ENCODE measurements at places on chromosomes 7 and 10. TPM values are rescaled to one million over a fixed set of nuclear protein-coding genes. Genes with fewer than 3 reads are reported as not detected.

The UBN2 gene
- total RNA-seq, result 3.7 TPM

The ZNF425 gene
- not detected for total RNA-seq

DNA sequence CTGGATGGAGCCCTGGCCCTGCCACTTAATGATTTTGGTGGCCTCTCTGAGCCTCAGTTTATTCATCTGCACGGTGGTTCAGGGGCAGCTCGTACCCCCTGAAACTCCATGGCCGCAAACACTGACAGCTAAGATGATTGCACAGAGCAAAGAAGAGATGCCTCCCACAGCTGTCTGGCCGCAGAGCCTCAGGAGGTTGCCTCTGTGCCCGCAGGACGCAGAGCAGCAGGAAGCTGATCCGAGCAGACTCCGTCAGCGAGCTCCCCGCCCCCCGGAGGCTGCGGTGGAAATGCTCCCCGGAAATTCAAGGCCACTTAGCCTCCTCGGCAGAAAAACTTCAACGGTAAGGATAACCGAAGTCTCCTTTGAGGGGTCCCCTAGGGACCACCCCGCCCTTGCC, 30.2 kb upstream of the C10orf53 start:
- no peaks in the 10 kb centered on the region for H3K36me3 ChIP-seq
- H3K27ac ChIP-seq, result no peak overlapping the region
- H3K4me1 ChIP-seq, result no peaks in the 10 kb centered on the region

The HECTD2 gene
- total RNA-seq, result 25.4 TPM

DNA sequence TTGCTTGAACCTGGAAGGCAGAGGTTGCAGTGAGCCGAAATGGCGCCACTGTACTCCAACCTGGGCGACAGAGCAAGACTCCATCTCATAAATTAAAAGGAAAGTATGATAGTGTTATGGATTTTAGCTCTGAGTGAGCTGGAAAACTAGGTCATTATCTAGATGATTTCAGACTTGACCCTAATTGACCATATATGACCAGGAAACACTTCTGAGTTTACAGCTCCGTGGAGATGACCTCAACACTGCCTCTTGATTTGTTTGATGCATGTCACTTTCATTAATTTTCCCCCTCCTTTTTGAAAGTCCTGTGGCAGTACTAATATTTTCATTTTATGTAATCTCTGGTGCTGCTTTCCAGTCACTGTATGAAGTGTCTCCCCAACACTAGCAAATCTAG, 7.8 kb upstream of the SEC61A2 start:
- H3K27ac ChIP-seq, result no peak overlapping the region
- H3K36me3 ChIP-seq, result peaks cover 30% of the 10 kb centered on the region
- H3K27me3 ChIP-seq, result no peaks in the 10 kb centered on the region

- H3K27ac ChIP-seq, result no peak overlapping the region
- DNase-seq, result no peak
- no peaks in the 10 kb centered on the region for H3K27me3 ChIP-seq
- H3K4me1 ChIP-seq, result no peaks in the 10 kb centered on the region
Measured at GRCh38 chr7:27910326-27910725, 170.4 kb downstream of the TAX1BP1 start.

DNA sequence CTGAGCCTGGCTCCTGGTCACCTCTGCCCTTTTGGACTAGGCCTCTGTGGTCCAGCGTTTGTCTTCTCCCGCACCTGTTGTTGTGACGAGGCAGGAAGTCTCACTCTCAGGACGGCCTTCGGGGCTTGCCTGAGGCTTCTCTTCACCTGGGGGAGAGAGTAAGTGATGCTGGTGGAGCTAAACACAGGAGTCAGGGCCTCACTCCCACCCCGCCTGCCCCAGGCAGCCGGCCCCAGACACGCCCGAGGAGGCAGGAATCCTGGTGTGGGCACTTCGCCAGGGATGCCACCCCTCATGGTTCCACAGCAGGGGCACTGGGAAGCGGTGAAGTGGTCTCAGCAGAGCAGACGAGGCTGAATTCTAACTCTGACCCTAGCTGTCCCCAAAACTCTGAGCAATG, 42.4 kb downstream of the IL2RA start:
- H3K27ac ChIP-seq, result no peak overlapping the region
- H3K4me1 ChIP-seq, result no peaks in the 10 kb centered on the region
- no peaks in the 10 kb centered on the region for H3K27me3 ChIP-seq
- H3K36me3 ChIP-seq, result no peaks in the 10 kb centered on the region
- no peak overlapping the region for H3K4me3 ChIP-seq
- DNase-seq, result no peak

The GRID2IP gene
- total RNA-seq, result not detected

DNA sequence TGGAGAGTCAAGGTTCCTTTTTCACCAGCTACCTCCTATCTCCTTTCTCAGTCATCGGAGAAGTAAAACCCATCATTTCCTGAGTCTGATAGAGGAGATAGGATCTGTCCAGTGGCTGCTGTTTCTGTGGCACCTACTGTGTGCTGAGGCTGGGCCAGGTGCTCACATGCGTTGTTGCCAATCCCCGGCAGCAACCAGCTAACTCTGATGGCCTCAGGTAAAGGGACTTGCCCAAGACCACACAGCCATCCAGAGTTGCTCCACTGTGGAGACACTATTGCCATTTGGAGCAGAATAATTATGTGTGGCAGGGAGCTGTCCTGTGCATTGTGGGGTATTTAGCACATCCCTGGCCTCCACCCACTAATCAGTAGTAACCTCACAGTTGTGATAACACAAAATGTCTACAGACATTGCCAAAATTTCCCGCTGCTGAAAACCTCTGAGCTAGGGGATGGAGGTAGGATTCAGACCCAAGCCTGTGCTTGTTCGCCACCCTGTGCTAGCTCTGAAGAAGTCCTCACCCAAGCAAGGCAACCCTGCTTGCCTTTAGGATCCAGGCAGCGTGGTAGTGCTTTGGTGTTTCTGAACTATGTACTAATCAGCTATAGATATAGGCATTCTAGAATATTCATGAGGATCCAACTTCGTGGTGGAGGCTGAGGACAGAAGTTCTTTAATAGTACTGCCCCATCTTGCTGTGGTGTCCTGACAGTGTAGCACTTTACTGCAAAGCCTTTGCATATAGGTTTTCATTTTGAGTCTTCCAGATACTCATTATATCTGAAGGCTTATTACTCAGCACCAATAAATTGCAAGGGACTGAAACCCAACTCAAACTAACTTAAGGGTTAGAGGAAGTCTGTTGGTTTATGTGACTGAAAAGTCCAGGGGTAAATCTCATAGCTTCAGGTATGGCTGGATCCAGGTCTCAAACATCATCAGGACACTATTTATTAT, 164.6 kb downstream of the GRK5 start:
- H3K36me3 ChIP-seq, result no peaks in the 10 kb centered on the region
- peak overlapping the region; percentile 81 for H3K27ac ChIP-seq
- H3K4me3 ChIP-seq, result no peak overlapping the region

GRCh38 chr10:119849031-119849789, 23.4 kb downstream of the MCMBP start:
- no peak overlapping the region for H3K4me3 ChIP-seq
- H3K27ac ChIP-seq, result no peak overlapping the region
- DNase-seq, result no peak

- H3K27me3 ChIP-seq, result no peaks in the 10 kb centered on the region
- no peak overlapping the region for H3K27ac ChIP-seq
- no peaks in the 10 kb centered on the region for H3K4me1 ChIP-seq
- no peak for DNase-seq
- no peak overlapping the region for H3K4me3 ChIP-seq
- H3K36me3 ChIP-seq, result no peaks in the 10 kb centered on the region
Measured at GRCh38 chr10:11663763-11664555, 52.5 kb upstream of the USP6NL start.
